ENCODE measurements at places on chromosomes 13 and 19.
A peak's percentile ranks its signal among the peaks of the same experiment; 100 is the strongest.

DNA sequence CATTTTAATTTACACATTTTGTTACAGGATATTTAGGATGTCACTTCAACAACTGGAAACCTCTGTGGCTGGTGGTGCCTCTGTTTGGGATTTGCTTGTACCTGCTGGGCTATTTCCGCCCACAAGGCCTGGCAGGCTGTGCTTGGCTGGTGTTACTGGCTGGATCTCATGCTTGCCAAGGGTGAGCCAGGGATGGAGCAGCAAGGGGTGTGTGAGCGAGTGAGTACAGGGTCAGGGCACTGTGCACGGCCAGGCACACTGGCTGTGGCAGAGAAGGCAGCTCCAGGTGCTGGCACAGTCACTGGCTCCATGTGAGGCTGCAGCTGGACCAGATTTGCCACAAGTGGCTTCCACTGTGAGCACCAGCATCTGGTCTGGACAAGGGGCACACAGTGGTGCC lies 1254.8 kb downstream of the SLITRK5 start:
- no peak for DNase-seq

GRCh38 chr13:20773194-20774080 lies at the start of gene EEF1AKMT1:
Gene EEF1AKMT1, minus strand, starts transcription at chr13:20773961. Its CDS starts 16,363 bp downstream, at chr13:20757598.
- DNase-seq = peak; percentile 68

DNA sequence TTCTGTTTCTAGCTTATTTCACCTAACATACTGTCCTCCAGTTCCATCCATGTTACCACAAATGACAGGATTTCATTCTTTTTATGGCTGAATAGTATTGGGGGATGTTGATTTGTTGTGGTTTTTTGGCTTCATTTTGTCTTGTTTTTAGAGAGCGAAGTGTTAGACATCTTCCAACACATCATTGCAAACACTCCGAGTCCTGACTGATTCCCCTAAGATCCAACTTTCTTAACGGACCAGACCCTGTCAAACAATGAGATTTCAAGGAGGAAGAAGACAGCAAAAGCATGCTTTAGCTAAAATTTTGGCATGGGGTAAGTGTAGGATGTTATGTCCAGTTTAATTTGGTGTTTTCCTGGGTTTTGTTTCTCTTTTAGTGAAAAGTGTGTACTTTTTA lies 3.8 kb upstream of the CASP14 start:
- DNase-seq = no peak

DNA sequence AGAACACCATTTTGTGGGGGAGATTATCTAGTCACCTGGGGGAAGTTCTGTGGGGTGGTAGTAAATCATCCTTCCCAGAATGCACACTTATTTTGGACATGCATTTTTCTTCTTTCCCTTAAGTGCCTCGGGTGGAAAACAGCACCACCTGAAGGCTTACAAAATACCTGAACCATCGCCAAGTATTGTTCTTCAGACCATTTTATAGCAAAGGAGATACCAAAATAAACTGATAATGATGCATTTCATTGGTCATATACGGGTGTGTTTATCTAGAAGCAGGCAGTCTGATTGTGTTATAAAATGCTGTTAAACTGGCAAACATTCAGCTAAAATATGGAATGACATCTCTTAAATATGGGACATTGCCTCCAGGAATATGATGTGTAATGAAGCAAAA lies 1034.7 kb downstream of the SLITRK1 start:
- DNase-seq = no peak

GRCh38 chr13:34431827-34432581 lies 510.1 kb upstream of the NBEA start:
- no peak for DNase-seq

Data from non-pigmented ciliary epithelial cell (primary cell).